ENCODE measurements at places on chromosomes 13 and 19.

DNA sequence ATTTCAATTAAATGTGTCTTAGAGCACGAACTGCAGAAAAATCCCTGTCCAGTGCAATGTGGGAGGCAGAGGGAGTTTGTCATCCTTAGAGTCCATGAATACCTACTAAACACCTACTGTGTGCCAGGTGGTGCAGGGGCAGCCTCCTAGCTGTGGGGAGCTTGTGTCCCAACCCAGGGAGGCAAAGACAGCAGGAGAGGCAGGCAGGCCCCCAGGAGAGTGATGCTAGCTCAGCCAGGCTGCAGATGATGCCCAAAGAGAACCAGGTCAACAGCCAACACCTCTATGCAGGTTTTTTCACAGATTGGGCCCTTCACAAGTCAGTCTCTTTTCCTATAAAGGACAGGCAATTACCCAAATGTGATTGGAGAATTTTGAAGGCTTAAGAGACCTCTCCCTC lies 108.2 kb upstream of the UQCRFS1 start:
- no peak for DNase-seq

DNA sequence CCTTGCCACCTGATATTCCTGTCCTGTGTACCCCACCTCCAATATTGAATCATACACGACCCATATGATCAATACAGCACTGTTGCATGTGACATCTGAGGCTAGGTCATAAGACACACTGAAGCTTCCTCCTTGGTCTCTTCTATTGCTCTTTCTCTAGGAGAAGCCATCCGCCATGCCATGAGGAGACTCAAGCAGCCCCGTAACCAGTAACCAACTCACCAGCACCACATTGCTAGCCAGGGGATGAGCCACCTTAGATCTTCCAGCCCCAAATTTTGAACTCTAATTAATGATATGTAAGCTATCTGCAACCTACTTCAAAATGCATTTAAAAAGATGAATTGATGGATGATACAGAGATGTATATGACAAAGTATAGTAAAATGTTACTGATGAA lies 28.6 kb downstream of the ZNF557 start:
- DNase-seq: no peak

DNA sequence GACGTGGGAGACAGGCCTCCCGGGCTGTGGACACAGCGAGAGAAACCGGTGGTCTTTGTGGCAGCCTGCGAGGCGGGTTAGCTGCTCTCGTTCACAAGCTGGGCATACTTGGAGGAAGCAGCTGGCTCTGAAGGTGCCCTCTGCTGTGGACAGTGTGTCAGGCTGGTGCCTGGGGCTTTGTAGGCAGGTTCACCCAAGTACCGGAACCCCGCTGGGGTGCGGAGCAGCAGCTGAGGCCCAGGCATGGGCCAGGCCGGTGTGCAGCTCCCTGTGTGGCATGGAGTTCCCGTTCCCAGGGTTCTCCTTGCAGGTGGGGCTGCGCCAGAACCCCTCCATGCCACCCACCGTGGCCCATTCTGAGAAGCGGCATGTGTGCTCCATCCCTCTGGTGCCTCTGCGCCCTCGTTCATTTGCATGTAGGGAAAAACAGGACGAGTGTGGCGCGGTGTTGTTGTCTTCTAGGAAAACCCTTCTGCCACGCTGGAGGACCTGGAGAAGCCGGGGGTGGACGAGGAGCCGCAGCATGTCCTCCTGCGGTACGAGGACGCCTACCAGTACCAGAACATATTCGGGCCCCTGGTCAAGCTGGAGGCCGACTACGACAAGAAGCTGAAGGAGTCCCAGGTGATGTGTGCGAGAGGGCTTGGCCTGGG lies 20.0 kb downstream of the UPF1 start:
- no peak for DNase-seq

- DNase-seq: no peak
Observed at GRCh38 chr13:29050719-29051118, 230.6 kb downstream of the MTUS2 start.

- DNase-seq: no peak
Observed at GRCh38 chr13:74562381-74562780, 428.2 kb upstream of the KLF12 start.

GRCh38 chr13:111165241-111166010 lies 50.3 kb downstream of the ARHGEF7 start:
- DNase-seq: no peak

- DNase-seq: no peak
Observed at GRCh38 chr19:19098084-19098702, 34.4 kb downstream of the SLC25A42 start.

GRCh38 chr19:43713208-43713607 lies 2.7 kb upstream of the IRGC start:
- DNase-seq: no peak

DNA sequence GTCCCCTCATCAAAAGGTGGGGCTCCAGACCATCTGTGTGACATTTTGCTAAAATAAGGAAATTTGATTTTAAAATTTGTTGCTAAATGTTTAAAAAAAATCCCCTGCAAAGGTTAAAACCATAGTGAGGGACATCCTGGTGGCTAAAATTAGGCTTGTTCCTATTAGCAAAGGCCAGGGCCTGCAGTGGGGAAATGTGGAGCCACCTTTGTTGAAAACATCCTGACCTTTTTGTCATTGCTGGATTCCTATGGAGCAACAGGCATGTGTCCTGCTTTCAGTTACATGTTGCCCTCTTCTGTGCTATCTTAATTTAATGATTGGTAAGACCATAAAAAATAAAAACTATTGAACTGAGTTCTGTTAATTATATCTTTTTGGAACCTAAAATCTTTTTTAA lies 524.3 kb downstream of the KCTD12 start:
- no peak for DNase-seq

DNA sequence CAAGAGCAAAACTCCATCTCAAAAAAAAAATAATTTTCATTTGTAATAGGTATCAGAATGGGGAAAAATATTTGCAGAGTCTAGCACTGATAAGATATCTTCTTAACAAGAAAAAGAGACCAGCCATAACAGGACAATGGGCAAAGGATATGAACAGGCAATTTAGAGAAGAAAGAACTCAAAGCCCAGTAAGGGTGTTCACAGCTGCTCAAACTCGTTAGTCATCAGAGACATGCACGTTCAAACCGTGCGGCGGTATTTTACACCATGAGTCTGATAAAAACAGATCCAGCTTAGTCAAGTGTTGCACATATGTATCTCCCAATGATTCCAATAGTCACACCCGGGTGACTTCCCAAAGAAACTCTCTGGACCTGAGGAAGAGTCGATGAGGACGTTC lies 13.7 kb upstream of the NCCRP1 start:
- no peak for DNase-seq

GRCh38 chr19:45528149-45528743 lies 21.0 kb downstream of the VASP start:
- no peak for DNase-seq

- no peak for DNase-seq
Observed at GRCh38 chr19:49713236-49713845, 22.4 kb downstream of the CPT1C start.

- DNase-seq: no peak
Observed at GRCh38 chr19:35311901-35312665, 16.9 kb upstream of the CD22 start.

- DNase-seq: no peak
Observed at GRCh38 chr19:39540333-39540673, 342 bp upstream of the EID2 start.

DNA sequence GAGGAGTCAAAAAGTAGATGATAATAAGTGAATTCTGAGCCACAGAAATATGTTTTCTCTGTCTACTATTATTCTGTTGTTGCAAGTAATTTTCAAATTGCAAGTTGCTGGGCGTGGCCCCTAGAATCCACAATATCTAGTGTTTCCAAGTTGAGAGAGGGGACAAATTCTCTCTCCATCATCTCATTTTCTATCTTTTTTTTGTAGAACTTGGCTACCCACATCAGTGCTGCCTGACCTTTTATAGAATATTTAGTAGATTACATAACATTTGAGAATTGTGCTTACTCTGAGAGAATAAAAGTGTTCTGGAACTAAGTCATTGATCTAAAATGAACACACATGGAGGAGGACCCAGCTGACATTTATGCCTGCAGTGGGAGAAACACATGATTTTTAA lies 110.9 kb upstream of the CSNK1A1L start:
- DNase-seq: no peak

- DNase-seq: no peak
Observed at GRCh38 chr19:30857966-30858490, 485.8 kb downstream of the ZNF536 start.

DNA sequence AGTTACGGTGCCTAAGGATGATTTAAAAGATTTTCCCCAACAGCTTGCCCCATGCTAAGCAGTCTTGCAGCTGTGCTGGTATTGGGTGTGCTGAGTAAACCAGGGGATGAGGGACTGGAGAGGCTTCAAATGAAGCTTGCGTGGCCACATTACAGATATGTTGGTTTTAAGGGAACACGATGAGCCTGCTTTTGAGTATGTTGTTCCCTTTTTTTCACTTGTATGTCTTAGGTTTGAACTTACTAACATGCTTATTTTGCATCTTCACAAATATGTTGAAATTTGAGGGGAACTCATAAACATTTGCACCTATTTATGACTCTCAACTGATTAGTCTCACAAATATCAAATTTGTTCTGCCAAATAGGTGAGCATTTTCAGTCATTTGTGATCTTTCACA lies 2.0 kb upstream of the IL17D start:
- no peak for DNase-seq

GRCh38 chr13:51793570-51794271 lies 10.2 kb downstream of the DHRS12 start:
- DNase-seq: no peak

- no peak for DNase-seq
Observed at GRCh38 chr19:3979289-3979673, 6.0 kb downstream of the EEF2 start.

DNA sequence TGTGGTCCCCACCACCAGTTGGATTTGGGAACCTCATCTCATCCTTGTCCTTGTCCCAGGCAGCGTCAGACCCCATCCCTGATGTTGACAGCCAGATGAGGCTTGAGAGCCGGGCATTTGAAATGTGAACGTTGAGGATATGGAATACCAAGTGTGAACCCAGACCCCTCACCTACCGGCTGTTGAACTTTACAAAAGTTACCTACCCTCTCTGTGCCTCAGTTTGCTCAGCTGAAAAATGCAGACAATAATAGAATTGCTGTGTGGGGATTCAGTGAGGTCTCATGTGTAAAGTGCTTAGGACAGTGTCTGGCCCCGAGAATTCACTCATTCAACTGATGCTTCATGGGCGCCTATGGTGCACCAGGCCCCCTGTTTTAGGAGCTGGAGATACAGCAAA lies 693 bp upstream of the SIGLEC14 start:
- no peak for DNase-seq

DNA sequence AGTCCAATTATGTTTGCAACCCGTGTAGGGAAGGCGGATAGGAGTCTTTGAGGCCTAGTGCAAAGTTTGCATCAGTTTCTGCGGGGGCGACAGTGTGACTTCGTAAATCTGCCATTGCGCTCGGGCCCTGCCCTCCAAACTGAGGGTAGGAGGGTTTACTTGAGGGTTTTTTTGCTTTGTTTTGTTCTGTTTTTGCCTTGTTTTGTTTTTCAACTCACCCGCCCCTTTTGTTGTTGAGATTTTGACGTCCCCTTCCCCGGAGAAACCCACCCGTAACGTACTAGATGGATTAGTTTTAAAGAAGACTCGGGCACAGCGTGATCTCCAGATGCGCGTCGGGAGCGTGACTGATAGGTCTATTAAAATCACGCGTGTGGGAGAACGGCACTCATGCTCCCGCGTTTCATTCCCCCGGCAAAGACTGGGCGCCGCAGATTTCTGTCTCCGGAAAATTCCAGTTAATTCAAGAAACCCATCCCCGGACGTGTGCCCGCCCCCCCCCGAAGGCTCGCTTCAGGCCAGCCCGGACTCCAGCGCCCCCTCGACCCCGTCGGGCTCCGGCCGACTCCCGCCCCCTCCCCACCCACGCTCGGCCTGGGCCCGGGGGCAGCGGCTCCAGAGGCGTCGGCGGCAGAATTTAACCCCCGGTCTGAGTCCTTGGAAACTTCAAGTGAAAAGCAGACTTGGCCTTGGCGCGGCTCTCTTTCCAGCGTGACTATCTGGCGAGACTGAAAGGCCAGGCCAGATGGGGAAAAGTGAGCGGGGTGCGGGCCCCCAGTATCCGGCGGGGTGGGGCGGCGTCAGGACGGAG lies 5.0 kb downstream of the SOX1 start:
- no peak for DNase-seq

DNA sequence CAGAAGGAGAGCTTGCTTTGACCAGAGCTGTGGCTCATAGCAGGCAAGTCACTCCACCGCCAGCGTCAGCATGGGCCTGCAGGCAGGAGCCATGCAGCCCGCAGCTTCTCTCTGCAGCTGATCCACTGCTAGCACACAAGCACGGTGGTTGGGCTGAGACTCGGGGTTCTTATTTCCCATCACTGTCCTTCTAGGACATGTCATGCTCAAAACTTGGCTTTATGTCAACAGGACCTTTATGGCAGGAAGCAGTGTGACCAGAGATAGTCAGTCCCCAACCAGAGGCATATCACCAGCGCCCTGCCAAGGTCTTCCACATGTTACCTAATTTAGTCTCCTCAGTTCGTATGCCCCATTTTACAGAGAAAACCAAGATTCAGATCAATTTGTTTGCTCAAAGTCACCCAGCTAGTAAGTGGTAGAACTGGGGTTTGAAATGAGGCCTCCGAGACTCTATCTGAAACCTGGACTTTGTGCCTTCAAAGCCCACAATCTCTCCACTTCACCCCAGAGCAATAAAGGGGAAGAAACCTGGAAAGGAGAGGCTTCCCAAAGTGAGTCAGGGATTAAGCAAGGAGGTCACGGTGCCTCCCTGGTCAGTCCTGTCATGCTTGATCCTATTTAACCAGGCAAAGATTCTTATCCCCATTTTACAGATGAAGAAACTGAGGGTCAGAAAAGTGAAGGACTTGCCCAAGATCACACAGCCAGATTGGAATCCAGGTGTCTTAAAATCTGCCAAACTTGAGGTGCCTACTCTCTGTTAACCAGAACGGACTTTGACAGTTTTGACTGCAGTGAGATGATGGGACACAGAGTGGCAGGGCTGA lies 5.1 kb downstream of the TMEM272 start:
- no peak for DNase-seq

DNA sequence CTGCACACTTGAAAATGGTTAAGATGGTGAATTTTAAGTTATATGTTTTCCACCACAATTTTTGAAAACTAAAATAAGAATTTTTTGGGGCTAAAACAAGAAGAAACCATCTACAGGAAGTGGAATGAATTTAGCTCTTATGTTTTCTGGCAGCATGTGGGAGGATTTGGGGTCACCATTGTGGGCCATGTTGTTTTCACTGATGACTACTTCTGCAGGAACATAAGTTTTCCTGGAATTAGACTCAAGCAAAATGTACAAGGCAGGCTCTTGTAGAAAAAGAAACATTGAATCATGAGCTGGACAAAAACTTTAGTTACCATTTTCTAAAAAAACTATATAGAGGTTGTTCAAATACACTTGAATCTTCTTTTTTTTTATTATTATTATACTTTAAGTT lies 125.3 kb upstream of the C1QTNF9B start:
- no peak for DNase-seq

GRCh38 chr19:51926426-51926783 lies 867 bp upstream of the ZNF613 start:
- DNase-seq: no peak

DNA sequence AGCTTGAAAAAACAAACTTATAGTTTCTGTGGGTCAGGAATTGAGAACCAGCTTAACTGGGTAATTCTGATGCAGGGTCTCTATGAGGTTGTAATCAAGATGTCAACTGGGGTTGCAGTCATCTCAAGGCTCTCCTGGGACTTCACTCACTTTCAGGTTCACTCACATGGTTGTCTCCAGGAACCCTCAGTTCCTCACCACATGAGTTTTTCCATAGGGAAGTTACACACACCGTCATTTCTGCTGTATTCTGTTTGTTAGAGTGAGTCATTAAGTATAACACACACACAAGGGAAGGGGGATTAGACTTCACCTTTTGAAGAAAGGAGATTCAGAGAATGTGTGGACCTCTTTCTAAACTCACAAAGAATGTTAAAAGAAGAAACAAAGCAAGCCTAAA lies 34.9 kb upstream of the MLNR start:
- no peak for DNase-seq

All from NCI-H774 (cell line).